ENCODE measurements at places on chromosomes 6 and 20. TPM values are rescaled to one million over a fixed set of nuclear protein-coding genes. Genes with fewer than 3 reads are reported as not detected.

AFDN gene
- total RNA-seq, result 33.3 TPM

MPIG6B gene
- 10.7 TPM for total RNA-seq

CLVS2 gene
- 0.25 TPM for total RNA-seq

EMILIN3 gene
- total RNA-seq, result not detected

ZSWIM3 gene
- total RNA-seq, result 2.9 TPM

TCF21 gene
- total RNA-seq, result 1.1 TPM

COL21A1 gene
- total RNA-seq, result 0.50 TPM

MYCT1 gene
- 9.1 TPM for total RNA-seq

MUC22 gene
- total RNA-seq, result not detected

TGIF2 gene
- total RNA-seq, result 7.9 TPM

CYP39A1 gene
- 18.3 TPM for total RNA-seq

CEBPB gene
- 61.8 TPM for total RNA-seq

RWDD1 gene
- 7.3 TPM for total RNA-seq

BPIFA1 gene
- not detected for total RNA-seq

GABRR1 gene
- not detected for total RNA-seq

BPIFB4 gene
- not detected for total RNA-seq

EYA2 gene
- total RNA-seq, result 0.17 TPM

HCRTR2 gene
- not detected for total RNA-seq

SLC35F1 gene
- total RNA-seq, result 0.09 TPM

PRRC2A gene
- 31.9 TPM for total RNA-seq

RIPOR3 gene
- total RNA-seq, result 90.3 TPM

ULBP2 gene
- total RNA-seq, result 0.14 TPM

KCNS1 gene
- total RNA-seq, result 0.09 TPM

CALHM4 gene
- not detected for total RNA-seq

TRERF1 gene
- 1.3 TPM for total RNA-seq

MDC1 gene
- 9.0 TPM for total RNA-seq

SNAP91 gene
- not detected for total RNA-seq

PACSIN1 gene
- 0.14 TPM for total RNA-seq

TMEM217 gene
- 0.67 TPM for total RNA-seq

DEFB124 gene
- total RNA-seq, result not detected

HLA-DRB5 gene
- 42.9 TPM for total RNA-seq

SPTLC3 gene
- 40.9 TPM for total RNA-seq

NOP56 gene
- 51.7 TPM for total RNA-seq

TMEM14C gene
- 36.8 TPM for total RNA-seq

PRPH2 gene
- total RNA-seq, result 0.33 TPM

BPIFB1 gene
- total RNA-seq, result not detected

GSTA3 gene
- not detected for total RNA-seq

ZC2HC1B gene
- not detected for total RNA-seq

LY6G6F gene
- 3.2 TPM for total RNA-seq

MAP3K5 gene
- 5.4 TPM for total RNA-seq

IL20RA gene
- 0.25 TPM for total RNA-seq

DZANK1 gene
- total RNA-seq, result 0.28 TPM

TRIM40 gene
- total RNA-seq, result 0.51 TPM

LPIN3 gene
- total RNA-seq, result 19.8 TPM

FNDC1 gene
- total RNA-seq, result 0.17 TPM

OR2B6 gene
- total RNA-seq, result not detected

ACTR5 gene
- 5.0 TPM for total RNA-seq

EFCAB8 gene
- not detected for total RNA-seq

IL22RA2 gene
- 0.05 TPM for total RNA-seq

CAGE1 gene
- total RNA-seq, result 0.08 TPM
